ENCODE measurements at places on chromosomes 5 and 9.

- no peak for DNase-seq
Observed at GRCh38 chr5:15286650-15287049, 213.3 kb upstream of the FBXL7 start.

- no peak for DNase-seq
Observed at GRCh38 chr5:114504560-114504959, 142.7 kb downstream of the KCNN2 start.

DNA sequence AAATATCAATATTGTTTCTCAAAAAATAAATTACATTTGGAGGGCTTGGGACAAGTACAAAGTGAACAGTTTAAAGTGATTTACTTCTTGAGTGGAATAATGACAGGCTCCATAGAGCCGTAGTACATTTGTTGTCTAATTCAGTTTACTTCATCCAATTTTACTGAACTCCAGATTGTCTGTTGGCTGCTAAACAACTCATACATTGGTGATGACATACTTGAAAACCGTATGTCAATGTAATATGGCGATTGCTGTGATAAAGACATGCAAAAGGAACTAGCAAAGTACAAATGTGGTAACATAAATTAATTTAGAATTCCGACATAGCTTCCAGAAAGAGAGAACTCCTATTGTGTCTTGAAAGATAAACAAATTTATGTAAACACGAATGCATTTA, 1197.5 kb upstream of the CDH18 start:
- DNase-seq, result no peak

DNA sequence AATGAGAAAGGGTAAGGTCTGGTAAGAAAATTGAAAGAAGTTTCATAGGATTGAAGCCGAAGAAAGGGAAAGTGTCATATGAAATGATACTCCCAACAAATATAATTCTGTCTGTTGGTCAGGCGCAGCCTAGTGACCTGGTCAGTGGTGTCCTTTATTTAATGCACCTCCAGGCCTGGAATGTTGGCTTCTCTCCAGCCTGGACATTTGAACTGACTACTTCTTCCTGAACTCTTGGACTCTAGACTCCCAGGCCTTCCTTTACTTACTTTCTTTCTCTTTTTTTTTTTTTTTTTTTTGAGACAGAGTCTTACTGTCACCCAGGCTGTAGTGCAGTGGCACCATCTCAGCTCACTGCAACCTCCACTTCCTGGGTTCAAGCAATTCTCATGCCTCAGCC, 1381.5 kb upstream of the WWC1 start:
- no peak for DNase-seq

GRCh38 chr5:127652952-127653611, 4.2 kb downstream of the CTXN3 start:
- DNase-seq, result no peak

DNA sequence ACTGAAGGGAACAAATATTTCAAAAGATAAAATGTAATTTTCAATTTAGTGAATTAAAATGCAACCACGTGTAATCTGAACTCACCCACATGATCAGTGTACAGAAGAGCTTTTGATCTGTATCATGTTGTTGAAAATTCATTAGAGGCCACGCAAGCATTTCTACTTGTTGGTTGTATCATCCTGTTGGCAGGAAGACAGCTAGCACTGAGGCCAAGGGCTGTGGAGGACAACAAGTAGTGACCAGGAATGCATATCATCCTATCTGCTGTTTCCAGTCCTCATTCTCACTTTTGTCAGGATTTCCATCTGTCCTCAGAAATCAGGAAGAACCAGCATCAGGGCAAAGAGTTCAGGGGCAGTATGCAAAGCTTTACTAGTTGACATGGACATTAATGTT, 29.9 kb upstream of the CKS2 start:
- DNase-seq, result no peak

- no peak for DNase-seq
Observed at GRCh38 chr5:16568875-16569580, 47.8 kb downstream of the RETREG1 start.

GRCh38 chr9:21070171-21070571, 7.6 kb downstream of the IFNB1 start:
- no peak for DNase-seq

GRCh38 chr5:174520420-174521396, 203.7 kb upstream of the MSX2 start:
- peak; percentile 78 for DNase-seq

DNA sequence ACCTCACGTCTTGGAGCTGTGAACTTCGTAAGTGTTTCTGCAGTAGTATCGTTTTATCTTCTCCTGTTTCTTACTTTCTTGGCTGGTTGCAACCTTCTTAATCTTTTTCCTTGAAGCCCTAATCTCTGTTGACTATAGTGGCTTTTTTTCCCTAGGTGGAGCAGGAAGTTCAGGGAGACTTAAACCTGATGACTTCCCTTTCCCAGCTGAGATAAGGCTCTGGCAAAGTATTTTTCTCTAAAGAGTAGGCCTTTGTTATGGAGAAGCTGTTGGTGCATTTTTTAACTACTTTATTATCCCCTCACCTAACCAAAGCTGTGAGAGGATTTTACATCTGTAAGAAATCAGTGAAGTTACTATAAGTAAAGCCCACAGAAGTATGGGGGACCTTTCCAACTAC, 723.1 kb upstream of the RIOK2 start:
- no peak for DNase-seq

GRCh38 chr9:110116543-110116885, 91.4 kb downstream of the C9orf152 start:
- DNase-seq, result no peak

- DNase-seq, result no peak
Observed at GRCh38 chr9:109627042-109627441, 128.9 kb upstream of the PTPN3 start.
